AG08396 (cell line): ENCODE measurements at places on chromosomes 7 and 10.
A peak's percentile ranks its signal among the peaks of the same experiment; 100 is the strongest.

DNA sequence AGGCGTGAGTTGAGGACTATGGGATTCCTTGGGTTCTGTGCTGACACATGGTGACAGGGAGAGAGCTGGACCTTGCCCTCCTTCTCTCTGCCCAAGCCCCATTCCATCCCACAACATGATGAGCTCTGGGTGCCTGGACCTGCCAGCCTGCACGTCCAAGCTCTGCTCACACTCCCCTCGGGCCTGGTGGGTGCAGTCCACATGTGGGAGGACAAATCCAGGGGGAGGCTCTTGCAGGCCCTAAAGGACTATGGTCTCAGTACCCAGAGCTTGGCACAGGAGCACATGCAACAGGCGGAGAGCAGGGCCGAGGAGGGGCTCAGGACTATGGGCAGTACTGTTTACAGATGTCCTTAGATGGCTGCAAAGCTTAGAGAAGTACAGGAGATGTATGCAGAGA lies 91.4 kb downstream of the CLEC2L start:
- DNase-seq: no peak

GRCh38 chr7:37287131-37287855 lies 161.4 kb downstream of the ELMO1 start:
- DNase-seq: no peak

GRCh38 chr10:689452-690371 lies at the start of gene DIP2C:
Gene DIP2C (minus strand): TSS chr10:689668. CDS start chr10:689578, 90 bp downstream.
- DNase-seq: peak; percentile 98

DNA sequence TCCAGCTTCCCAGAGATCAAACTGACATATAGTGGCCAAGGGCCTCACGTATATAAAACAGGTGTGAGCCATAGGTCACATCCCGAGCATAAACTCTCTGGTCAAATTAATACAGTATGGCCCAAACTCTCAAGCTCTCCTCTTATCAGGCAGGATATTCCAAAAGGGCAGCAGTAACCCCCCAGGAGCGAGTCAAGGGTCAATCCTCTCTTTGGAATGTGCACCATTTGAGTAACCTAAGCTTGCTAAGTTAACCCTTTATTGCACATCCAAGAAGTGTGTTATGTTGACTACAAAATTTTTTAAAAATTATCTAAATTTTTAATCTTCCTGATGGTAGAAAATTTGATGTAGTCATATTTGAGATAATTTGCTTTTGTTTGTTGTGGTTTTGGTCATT lies 4.5 kb upstream of the TRIM24 start:
- no peak for DNase-seq

- DNase-seq: no peak
Measured at GRCh38 chr7:114939484-114940097, 17.7 kb downstream of the MDFIC start.

DNA sequence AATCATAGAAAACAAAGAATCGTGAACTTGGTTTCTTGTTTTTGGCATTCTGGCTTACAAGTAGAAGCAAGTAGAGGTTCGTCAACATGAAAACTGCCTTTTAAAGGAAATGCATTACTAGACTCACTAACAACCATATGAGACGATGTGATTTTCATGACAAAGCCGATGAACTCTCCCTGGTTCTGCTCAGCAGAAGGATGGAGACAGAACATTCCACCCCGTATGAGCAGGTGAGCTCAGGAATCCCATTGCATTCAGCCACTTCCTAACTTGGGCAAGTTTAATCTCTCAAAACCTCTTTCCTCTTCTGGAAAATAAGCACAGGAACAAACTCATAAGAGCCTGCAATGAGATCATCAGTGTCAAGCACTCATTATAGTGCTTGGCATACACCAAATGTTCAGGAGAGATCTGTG lies 57.4 kb upstream of the SVIL start:
- peak; percentile 26 for DNase-seq

GRCh38 chr10:70528741-70529362 lies 50.3 kb downstream of the PALD1 start:
- DNase-seq: peak; percentile 81

DNA sequence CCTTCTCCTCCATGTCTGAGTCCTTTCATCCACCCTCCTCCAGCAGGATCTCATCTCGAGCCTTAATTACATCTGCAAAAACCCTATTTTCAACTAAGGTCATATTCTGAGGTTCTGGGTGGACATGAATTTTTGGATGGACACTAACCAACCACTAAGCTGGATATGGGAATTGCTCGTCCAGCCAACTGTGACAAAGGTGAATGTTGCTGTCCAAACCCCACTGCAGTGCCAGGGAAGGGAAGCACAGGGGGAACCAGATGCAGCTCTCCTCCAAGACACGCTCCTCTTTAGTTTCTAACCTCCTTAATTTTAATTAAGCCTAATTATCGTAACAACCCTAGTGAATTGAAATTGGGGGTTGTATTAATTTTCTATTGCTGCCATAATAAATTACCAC lies 65.1 kb upstream of the EBF3 start:
- no peak for DNase-seq

GRCh38 chr10:117005026-117005526 lies at the start of gene SHTN1:
Gene SHTN1 (minus strand): TSS chr10:117005187. CDS start chr10:117005079, 108 bp downstream.
- DNase-seq: peak; percentile 51
